Gastrocnemius medialis (tissue), 4 donors: ENCODE measurements at places on chromosomes 4 and X. TPM values are rescaled to one million over a fixed set of nuclear protein-coding genes. Genes with fewer than 3 reads are reported as not detected.

Gene NKX1-1
- total RNA-seq: not detected

Gene TSPAN7
- total RNA-seq: 65.7 TPM

DNA sequence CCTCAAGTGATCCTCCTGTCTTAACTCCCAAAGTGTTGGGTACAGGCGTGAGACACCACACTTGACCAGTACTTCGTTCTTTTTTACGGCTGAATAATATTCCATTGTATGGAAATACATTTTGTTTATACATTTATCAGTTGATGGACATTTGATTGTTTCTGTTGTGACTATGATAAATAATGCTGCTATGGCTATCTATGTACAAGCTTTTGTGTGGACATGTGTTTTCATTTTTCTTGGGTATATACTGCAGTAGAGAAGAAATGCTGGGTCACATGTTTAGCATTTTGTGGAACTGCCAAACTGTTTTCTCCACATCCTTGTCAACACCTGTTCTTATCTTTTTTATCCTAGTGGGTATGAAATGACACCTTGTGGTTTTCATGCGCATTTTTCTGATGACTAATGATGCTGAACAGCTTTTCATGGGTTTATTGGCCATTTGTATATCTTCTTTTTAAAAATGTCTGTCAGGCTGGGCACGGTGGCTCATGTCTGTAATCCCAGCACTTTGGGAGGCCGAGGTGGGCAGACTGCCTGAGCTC is 37.3 kb downstream of the SAT1 start:
- H3K36me3 ChIP-seq: no peaks in the 10 kb centered on the region
- H3K27me3 ChIP-seq: no peaks in the 10 kb centered on the region
- DNase-seq: no peak
- H3K4me1 ChIP-seq: no peaks in the 10 kb centered on the region

DNA sequence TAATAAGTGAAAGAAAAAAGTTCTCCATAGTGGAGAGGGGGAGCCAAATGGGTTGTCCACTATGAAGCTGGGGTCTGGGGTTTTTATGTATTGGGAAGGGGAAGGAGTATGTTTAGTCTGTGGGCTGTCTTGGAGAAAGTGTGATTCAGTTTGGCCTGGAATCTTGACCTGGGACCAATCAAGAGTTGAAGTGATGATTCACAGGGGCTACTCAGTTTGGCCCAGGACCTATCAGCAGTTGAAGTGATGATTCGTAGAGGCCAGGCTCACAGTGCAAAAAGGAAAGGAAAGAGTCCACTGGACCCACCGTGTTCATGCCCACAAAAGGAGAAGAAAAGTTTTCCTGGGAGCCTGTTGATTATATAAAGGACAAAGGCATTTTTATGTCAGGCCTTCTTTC is 47.3 kb upstream of the RAB9B start:
- DNase-seq: no peak
- H3K4me3 ChIP-seq: no peak overlapping the region
- no peaks in the 10 kb centered on the region for H3K36me3 ChIP-seq
- H3K27me3 ChIP-seq: no peaks in the 10 kb centered on the region
- no peak overlapping the region for H3K27ac ChIP-seq
- no peaks in the 10 kb centered on the region for H3K4me1 ChIP-seq

GRCh38 chrX:1400742-1401471 is 9.0 kb upstream of the SLC25A6 start:
- H3K27me3 ChIP-seq: no peaks in the 10 kb centered on the region
- no peak overlapping the region for H3K4me3 ChIP-seq
- H3K4me1 ChIP-seq: no peaks in the 10 kb centered on the region
- H3K36me3 ChIP-seq: peaks cover 47% of the 10 kb centered on the region
- DNase-seq: no peak

GRCh38 chr4:79148369-79148768 is 177.5 kb downstream of the NAA11 start:
- no peaks in the 10 kb centered on the region for H3K36me3 ChIP-seq
- H3K27me3 ChIP-seq: no peaks in the 10 kb centered on the region
- no peak for DNase-seq

Gene H2BW2
- not detected for total RNA-seq

GRCh38 chr4:74311696-74312313 is 3.5 kb downstream of the EPGN start:
- DNase-seq: no peak
- H3K4me1 ChIP-seq: no peaks in the 10 kb centered on the region
- H3K36me3 ChIP-seq: no peaks in the 10 kb centered on the region
- H3K27me3 ChIP-seq: no peaks in the 10 kb centered on the region
- no peak overlapping the region for H3K27ac ChIP-seq

GRCh38 chr4:91936311-91936710 is 367.5 kb upstream of the GRID2 start:
- no peaks in the 10 kb centered on the region for H3K36me3 ChIP-seq
- no peaks in the 10 kb centered on the region for H3K27me3 ChIP-seq
- no peak overlapping the region for H3K4me3 ChIP-seq
- no peaks in the 10 kb centered on the region for H3K4me1 ChIP-seq

Gene GABRG1
- total RNA-seq: not detected

- H3K4me1 ChIP-seq: no peaks in the 10 kb centered on the region
- no peak overlapping the region for H3K4me3 ChIP-seq
- no peak for DNase-seq
- no peaks in the 10 kb centered on the region for H3K36me3 ChIP-seq
- no peak overlapping the region for H3K27ac ChIP-seq
Observed at GRCh38 chr4:150367326-150367725, 214.6 kb upstream of the MAB21L2 start.

Gene AKAP4
- total RNA-seq: not detected

GRCh38 chr4:37795581-37796195 is 30.8 kb upstream of the PGM2 start:
- no peaks in the 10 kb centered on the region for H3K36me3 ChIP-seq
- no peaks in the 10 kb centered on the region for H3K27me3 ChIP-seq
- no peak overlapping the region for H3K4me3 ChIP-seq
- no peak for DNase-seq
- peaks cover 23% of the 10 kb centered on the region for H3K4me1 ChIP-seq
- H3K27ac ChIP-seq: no peak overlapping the region

GRCh38 chrX:103063918-103064434 is at the start of gene BEX1:
Gene BEX1 (minus strand): TSS chrX:103064171. CDS start chrX:103063274, 897 bp downstream.
- no peaks in the 10 kb centered on the region for H3K4me1 ChIP-seq
- H3K36me3 ChIP-seq: no peaks in the 10 kb centered on the region
- H3K27ac ChIP-seq: no peak within 1 kb of the TSS
- H3K27me3 ChIP-seq: peaks cover 14% of the 10 kb centered on the region

Gene UGT2B15
- not detected for total RNA-seq

GRCh38 chrX:136493011-136493410 is 4.4 kb upstream of the HTATSF1 start:
- DNase-seq: no peak
- no peaks in the 10 kb centered on the region for H3K27me3 ChIP-seq
- H3K36me3 ChIP-seq: no peaks in the 10 kb centered on the region
- peaks cover 4% of the 10 kb centered on the region for H3K4me1 ChIP-seq
- H3K4me3 ChIP-seq: no peak overlapping the region
- H3K27ac ChIP-seq: no peak overlapping the region

DNA sequence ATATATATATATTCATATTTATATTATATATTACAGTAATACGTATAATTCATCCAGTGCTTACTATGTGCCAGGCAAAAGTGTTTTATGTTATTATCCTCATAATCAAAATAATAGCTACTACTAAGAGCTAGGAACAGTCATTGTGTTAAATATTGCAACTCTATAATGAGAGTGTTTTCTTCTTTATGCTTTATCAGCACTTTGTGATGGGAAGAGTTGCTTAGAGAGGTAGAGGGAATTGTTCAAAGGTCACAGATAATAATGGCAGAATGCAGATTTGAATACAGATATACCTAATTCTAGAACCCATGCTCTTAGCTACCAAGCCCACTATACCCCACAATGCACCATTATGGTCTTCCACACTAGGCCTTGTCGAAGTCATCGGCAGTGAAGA is 318.8 kb upstream of the PPARGC1A start:
- peaks cover 3% of the 10 kb centered on the region for H3K4me1 ChIP-seq
- no peak for DNase-seq
- H3K27me3 ChIP-seq: no peaks in the 10 kb centered on the region
- H3K36me3 ChIP-seq: no peaks in the 10 kb centered on the region

GRCh38 chrX:78237127-78237526 is 90.3 kb downstream of the CYSLTR1 start:
- H3K4me3 ChIP-seq: no peak overlapping the region
- H3K36me3 ChIP-seq: no peaks in the 10 kb centered on the region
- H3K27ac ChIP-seq: no peak overlapping the region
- H3K27me3 ChIP-seq: no peaks in the 10 kb centered on the region
- DNase-seq: no peak

DNA sequence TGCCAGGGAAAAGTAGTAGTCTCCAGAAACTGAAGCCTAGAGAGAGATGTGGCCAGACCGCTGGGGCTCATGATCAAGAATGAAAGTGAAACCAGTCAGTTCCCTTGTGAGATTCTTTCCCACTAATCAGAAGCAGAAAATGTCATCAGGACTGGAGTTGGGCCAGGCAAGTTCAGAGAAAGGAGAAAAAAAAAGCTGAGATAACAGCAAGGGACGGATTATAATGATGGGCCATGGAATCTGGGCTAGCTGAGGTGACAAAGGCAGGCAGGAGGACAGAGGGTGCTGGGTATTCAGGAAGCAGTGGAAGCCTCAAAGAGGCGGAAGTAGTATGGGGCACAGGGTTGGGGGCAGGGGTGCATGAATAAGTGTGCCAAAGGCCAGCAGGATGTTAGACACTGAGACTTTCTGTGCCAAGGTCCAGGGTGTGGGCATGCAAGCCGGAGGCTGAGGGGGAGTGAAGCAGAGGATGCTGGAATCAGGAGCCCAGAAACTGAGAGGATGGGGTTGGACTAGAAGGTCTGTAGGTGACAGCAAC is 2.5 kb downstream of the CXorf38 start:
- DNase-seq: no peak
- peak overlapping the region; percentile 54 for H3K4me3 ChIP-seq
- H3K36me3 ChIP-seq: no peaks in the 10 kb centered on the region
- peaks cover 17% of the 10 kb centered on the region for H3K4me1 ChIP-seq
- H3K27me3 ChIP-seq: no peaks in the 10 kb centered on the region
- H3K27ac ChIP-seq: peak overlapping the region; percentile 80

Gene MAGEA12
- total RNA-seq: not detected

DNA sequence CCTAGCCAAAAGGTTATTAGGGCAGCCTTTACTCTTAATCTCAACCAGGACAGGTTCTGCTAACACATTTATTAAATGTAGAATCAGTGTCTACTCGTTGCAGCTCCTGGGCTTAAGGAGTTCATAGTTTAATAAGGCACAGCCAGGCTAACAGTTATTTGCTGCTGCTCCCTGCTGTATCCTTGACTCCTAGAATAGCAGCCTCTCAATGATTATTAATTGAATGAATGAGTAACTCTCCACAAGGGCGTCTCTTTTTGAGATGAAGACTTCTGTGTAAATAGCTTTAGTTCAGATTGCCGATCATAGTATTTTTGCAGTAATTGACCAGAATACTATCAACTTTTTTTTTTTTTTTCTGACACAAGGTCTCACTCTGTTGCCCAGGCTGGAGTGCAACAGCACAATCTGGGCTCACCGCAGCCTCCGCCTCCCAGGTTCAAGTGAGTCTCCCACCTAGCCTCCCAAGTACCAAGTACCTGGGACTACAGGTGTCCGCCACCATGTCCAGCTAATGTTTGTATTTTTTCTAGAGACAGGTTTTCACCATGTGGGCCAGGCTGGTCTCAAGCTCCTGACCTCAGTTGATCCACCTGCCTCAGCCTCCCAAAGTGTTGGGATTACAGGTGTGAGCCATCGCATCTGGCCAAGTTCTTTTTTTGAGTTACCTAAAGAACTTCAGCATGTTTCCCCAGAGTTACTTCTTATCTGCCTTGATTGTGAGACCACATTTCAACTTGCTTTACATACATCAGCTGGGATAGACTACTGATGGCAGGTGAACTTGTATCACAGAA is 2.9 kb downstream of the UGDH start:
- no peaks in the 10 kb centered on the region for H3K36me3 ChIP-seq
- DNase-seq: no peak
- H3K4me1 ChIP-seq: peaks cover 22% of the 10 kb centered on the region
- no peak overlapping the region for H3K4me3 ChIP-seq

GRCh38 chr4:52660643-52661042 is 1.5 kb upstream of the USP46 start:
- H3K4me1 ChIP-seq: peaks cover 34% of the 10 kb centered on the region
- H3K27ac ChIP-seq: peak overlapping the region; percentile 89
- H3K4me3 ChIP-seq: no peak overlapping the region

DNA sequence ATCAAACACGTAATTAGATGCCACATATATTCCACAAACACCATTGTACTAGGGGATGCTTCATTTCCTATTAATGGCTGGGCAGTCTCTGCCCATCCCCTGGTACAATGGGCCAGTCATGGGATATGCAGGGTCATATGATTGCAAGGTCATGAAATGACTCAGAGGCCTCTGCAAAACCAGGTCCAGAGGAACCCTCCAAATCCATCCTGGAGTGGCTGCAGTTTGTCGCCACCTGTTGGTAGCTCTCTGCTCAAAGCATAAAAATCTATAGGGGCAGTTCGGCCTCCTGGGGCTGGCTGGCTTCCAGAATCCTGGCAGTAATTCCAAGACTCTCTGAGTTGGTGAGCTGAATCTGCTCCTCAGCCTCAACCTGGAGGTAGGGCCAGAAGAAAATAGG is 22.9 kb upstream of the PUDP start:
- no peak for DNase-seq
- no peaks in the 10 kb centered on the region for H3K4me1 ChIP-seq
- H3K36me3 ChIP-seq: no peaks in the 10 kb centered on the region

- H3K4me3 ChIP-seq: no peak overlapping the region
- DNase-seq: no peak
- no peaks in the 10 kb centered on the region for H3K4me1 ChIP-seq
- no peaks in the 10 kb centered on the region for H3K36me3 ChIP-seq
- no peak overlapping the region for H3K27ac ChIP-seq
Observed at GRCh38 chrX:100264200-100264599, 145.9 kb downstream of the PCDH19 start.

GRCh38 chrX:93695981-93696380 is 22.0 kb downstream of the FAM133A start:
- no peaks in the 10 kb centered on the region for H3K27me3 ChIP-seq
- H3K4me1 ChIP-seq: no peaks in the 10 kb centered on the region
- DNase-seq: no peak
- H3K36me3 ChIP-seq: no peaks in the 10 kb centered on the region
- no peak overlapping the region for H3K27ac ChIP-seq
- no peak overlapping the region for H3K4me3 ChIP-seq

DNA sequence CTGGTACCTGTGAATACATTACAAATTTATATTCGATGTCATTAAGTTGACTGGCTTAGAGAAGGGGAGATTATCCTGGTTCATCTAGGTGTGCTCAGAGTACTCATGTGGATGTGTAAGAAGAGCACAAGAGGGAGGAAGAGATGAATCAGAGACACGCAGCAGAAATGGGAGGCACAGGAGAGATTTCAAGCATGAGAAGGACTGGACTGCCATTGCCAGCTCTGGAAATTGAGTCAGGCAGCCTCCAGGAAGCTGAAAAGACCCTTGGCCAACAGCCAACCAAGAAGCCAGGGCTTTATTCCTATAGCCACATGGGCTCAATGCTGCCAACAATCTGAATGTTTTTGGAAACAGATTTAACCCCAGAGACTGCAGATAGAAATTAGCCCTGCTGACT is 1390.0 kb downstream of the STIM2 start:
- no peaks in the 10 kb centered on the region for H3K36me3 ChIP-seq
- H3K27me3 ChIP-seq: no peaks in the 10 kb centered on the region
- H3K4me3 ChIP-seq: no peak overlapping the region
- H3K4me1 ChIP-seq: no peaks in the 10 kb centered on the region
- no peak overlapping the region for H3K27ac ChIP-seq

Gene MEPE
- not detected for total RNA-seq

- no peak overlapping the region for H3K4me3 ChIP-seq
- DNase-seq: no peak
- no peaks in the 10 kb centered on the region for H3K36me3 ChIP-seq
- no peak overlapping the region for H3K27ac ChIP-seq
- no peaks in the 10 kb centered on the region for H3K4me1 ChIP-seq
- no peaks in the 10 kb centered on the region for H3K27me3 ChIP-seq
Observed at GRCh38 chr4:42357325-42357724, 40.0 kb upstream of the SHISA3 start.

Gene SYNPO2
- total RNA-seq: 998 TPM

Gene IL2
- not detected for total RNA-seq

Gene APELA
- total RNA-seq: not detected
